ENCODE measurements at places on chromosomes 3 and 15. TPM values are rescaled to one million over a fixed set of nuclear protein-coding genes. Genes with fewer than 3 reads are reported as not detected.

Gene ACOX2
- not detected for polyA plus RNA-seq

Gene DNASE1L3
- polyA plus RNA-seq: not detected

Gene LYZL4
- polyA plus RNA-seq: not detected

- no peak for DNase-seq
- no peak overlapping the region for H3K4me3 ChIP-seq
- no peaks in the 10 kb centered on the region for H3K36me3 ChIP-seq
- H3K4me1 ChIP-seq: no peaks in the 10 kb centered on the region
- no peak overlapping the region for H3K27ac ChIP-seq
Measured at GRCh38 chr3:115876876-115877614, 253.7 kb downstream of the GAP43 start.

Gene CEP70
- polyA plus RNA-seq: 7.5 TPM

Gene C15orf62
- 0.12 TPM for polyA plus RNA-seq

- H3K27ac ChIP-seq: no peak overlapping the region
- DNase-seq: no peak
- no peaks in the 10 kb centered on the region for H3K27me3 ChIP-seq
- H3K4me3 ChIP-seq: no peak overlapping the region
- H3K36me3 ChIP-seq: peaks cover 21% of the 10 kb centered on the region
Measured at GRCh38 chr3:128282380-128283196, 129.3 kb downstream of the EEFSEC start.

Gene STAG1
- polyA plus RNA-seq: 14.6 TPM

Gene RPP25
- 3.1 TPM for polyA plus RNA-seq

- no peak for DNase-seq
- no peaks in the 10 kb centered on the region for H3K27me3 ChIP-seq
- H3K36me3 ChIP-seq: no peaks in the 10 kb centered on the region
Measured at GRCh38 chr3:56926243-56926946, 124.6 kb upstream of the ARHGEF3 start.

GRCh38 chr15:59303633-59304032 is 69.0 kb downstream of the MYO1E start:
- no peak for DNase-seq
- H3K4me1 ChIP-seq: peaks cover 54% of the 10 kb centered on the region
- H3K36me3 ChIP-seq: no peaks in the 10 kb centered on the region
- H3K27me3 ChIP-seq: peaks cover 4% of the 10 kb centered on the region
- H3K27ac ChIP-seq: peak overlapping the region; percentile 74
- H3K4me3 ChIP-seq: peak overlapping the region; percentile 29

DNA sequence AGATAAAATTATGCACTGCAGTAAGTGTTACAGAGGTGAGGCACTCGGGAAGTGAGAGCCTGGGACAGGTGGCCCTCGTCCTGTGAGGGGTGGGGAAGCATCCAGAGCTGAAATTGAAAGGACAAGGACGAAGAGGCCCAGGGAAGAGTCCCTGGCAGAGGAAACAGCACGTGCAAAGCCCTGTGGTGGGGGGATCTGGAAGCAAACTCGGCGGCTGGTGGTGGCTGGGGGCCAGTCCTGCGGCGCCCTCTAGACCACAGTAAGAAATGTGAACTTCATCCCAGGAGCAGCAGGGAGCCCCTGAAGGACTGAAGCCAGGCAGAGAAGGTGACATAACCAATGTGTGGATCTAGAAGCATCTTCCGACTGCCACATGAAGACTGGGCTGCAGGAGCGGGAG is 42.8 kb downstream of the GRIP2 start:
- peaks cover 1% of the 10 kb centered on the region for H3K36me3 ChIP-seq
- H3K4me3 ChIP-seq: no peak overlapping the region
- no peak for DNase-seq
- peaks cover 14% of the 10 kb centered on the region for H3K27me3 ChIP-seq
- H3K27ac ChIP-seq: no peak overlapping the region

GRCh38 chr3:30597131-30597768 is 9.2 kb upstream of the TGFBR2 start:
- H3K4me3 ChIP-seq: no peak overlapping the region
- H3K27me3 ChIP-seq: no peaks in the 10 kb centered on the region
- DNase-seq: no peak
- H3K27ac ChIP-seq: no peak overlapping the region
- H3K4me1 ChIP-seq: no peaks in the 10 kb centered on the region
- H3K36me3 ChIP-seq: no peaks in the 10 kb centered on the region

GRCh38 chr3:56453011-56453410 is 15.3 kb downstream of the ERC2 start:
- H3K27ac ChIP-seq: no peak overlapping the region
- no peaks in the 10 kb centered on the region for H3K36me3 ChIP-seq
- no peaks in the 10 kb centered on the region for H3K4me1 ChIP-seq
- no peak overlapping the region for H3K4me3 ChIP-seq

DNA sequence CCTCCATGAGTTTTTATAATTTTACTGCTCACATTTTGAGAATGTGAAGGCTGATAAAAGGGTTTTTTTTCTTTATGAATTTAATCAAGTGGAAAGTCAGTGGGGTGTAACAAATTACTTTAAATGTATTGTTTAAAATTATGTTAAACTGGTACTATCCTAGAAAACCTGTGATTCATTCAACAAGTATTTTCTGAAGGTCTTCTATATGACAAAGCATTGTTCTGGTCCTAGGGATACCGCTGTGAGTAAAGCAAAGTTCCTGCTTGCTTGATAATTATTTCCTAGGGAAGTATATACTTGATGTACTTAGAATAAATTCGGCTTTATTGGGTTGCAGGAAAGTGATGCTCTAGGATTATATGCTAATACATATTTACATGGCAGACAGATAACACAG is 152.8 kb upstream of the GOLGA6L4 start:
- DNase-seq: no peak
- no peak overlapping the region for H3K4me3 ChIP-seq
- no peak overlapping the region for H3K27ac ChIP-seq
- H3K36me3 ChIP-seq: no peaks in the 10 kb centered on the region
- peaks cover 29% of the 10 kb centered on the region for H3K27me3 ChIP-seq

DNA sequence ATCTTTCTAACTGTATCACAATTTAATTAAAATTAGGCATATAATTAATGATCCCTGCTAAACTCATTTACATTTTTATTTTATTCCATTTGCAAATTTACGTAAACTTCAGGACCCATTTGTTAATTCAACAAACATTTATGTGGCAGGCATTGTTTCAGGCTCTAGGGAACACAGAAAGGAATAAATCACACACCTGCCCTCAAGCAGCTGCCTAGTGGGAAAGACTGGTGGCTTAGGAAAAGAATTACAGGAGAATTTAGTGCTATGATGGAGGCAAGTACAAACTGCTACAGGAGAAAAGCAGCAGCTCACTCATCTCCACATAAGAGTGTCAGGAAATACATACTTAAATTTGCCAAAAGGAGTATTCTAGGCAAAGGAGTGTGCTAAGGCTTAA is 11.2 kb downstream of the CBLB start:
- DNase-seq: no peak
- peaks cover 72% of the 10 kb centered on the region for H3K4me1 ChIP-seq
- peaks cover 4% of the 10 kb centered on the region for H3K27me3 ChIP-seq
- peak overlapping the region; percentile 33 for H3K4me3 ChIP-seq
- peaks cover 17% of the 10 kb centered on the region for H3K36me3 ChIP-seq

DNA sequence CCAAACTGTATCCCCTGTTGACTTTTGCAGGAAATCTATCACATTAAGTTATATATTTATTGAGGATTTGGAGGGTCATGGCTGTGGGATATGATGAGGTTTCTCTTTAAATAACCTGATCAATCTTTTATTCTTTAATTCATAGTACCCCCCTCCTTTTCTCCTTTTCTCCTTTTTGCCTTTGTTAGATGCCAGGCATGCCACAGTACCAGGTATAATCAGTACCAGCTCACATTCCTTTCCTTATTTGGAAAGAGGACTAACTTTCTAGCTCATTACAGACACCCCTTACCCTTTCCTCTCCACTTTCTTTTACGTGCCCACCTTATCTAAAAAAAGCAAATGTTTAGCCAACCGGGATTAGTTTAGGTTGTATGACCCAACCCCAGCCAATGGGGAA is 326.4 kb upstream of the NAALADL2 start:
- H3K4me1 ChIP-seq: no peaks in the 10 kb centered on the region
- no peaks in the 10 kb centered on the region for H3K27me3 ChIP-seq
- H3K27ac ChIP-seq: no peak overlapping the region
- H3K36me3 ChIP-seq: no peaks in the 10 kb centered on the region

GRCh38 chr15:87916208-87916607 is 340.3 kb downstream of the NTRK3 start:
- no peaks in the 10 kb centered on the region for H3K36me3 ChIP-seq
- no peaks in the 10 kb centered on the region for H3K4me1 ChIP-seq
- no peak for DNase-seq
- no peak overlapping the region for H3K27ac ChIP-seq

DNA sequence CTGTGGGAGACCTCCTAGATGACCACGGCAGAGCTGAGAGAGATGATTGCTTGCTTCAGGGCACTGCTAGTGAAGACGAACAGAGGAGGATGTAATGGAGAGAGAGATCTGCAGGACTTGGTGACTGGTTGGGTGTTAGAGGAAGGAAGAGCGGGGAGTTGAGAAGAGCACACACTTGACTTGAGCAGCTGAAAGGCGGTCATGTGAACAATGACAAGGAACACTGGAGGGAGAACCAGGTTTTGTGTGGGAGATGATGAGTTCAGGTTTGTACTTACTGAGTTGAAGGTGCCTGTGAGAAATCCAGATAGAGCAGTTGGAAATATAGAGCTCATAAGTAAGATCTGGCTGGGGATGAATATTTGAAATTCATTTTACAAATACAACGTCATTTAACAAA is 40.3 kb downstream of the CDAN1 start:
- peaks cover 12% of the 10 kb centered on the region for H3K36me3 ChIP-seq
- DNase-seq: no peak
- H3K27me3 ChIP-seq: no peaks in the 10 kb centered on the region
- H3K4me1 ChIP-seq: peaks cover 3% of the 10 kb centered on the region

Gene TMIE
- not detected for polyA plus RNA-seq

DNA sequence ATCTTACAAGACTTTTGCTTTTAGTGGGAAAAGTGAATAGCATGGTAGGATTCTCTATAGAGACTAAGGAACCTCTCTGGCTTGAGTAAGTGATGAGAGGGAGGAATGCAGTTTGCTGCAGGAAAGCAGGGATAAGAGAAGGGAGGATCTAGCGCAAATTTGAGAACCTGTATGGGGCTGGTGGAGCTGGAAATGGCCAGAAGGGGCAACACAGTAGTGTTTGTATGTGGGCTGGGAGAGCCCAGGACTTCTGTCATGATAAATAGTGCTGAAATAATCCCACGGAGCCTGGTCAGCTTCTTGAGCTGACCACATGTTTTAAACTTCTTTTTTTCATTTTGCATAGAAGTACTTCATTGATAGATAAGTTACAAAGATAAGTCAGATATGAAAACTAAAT is 11.2 kb upstream of the SHC4 start:
- H3K36me3 ChIP-seq: no peaks in the 10 kb centered on the region
- no peak overlapping the region for H3K4me3 ChIP-seq
- H3K27ac ChIP-seq: no peak overlapping the region

GRCh38 chr15:63615935-63616334 is 18.7 kb downstream of the FBXL22 start:
- peak overlapping the region; percentile 37 for H3K27ac ChIP-seq
- DNase-seq: no peak

- no peaks in the 10 kb centered on the region for H3K36me3 ChIP-seq
- no peaks in the 10 kb centered on the region for H3K4me1 ChIP-seq
- no peak overlapping the region for H3K4me3 ChIP-seq
- H3K27ac ChIP-seq: no peak overlapping the region
- H3K27me3 ChIP-seq: peaks cover 2% of the 10 kb centered on the region
Measured at GRCh38 chr15:48059791-48060190, 61.0 kb upstream of the SLC24A5 start.

DNA sequence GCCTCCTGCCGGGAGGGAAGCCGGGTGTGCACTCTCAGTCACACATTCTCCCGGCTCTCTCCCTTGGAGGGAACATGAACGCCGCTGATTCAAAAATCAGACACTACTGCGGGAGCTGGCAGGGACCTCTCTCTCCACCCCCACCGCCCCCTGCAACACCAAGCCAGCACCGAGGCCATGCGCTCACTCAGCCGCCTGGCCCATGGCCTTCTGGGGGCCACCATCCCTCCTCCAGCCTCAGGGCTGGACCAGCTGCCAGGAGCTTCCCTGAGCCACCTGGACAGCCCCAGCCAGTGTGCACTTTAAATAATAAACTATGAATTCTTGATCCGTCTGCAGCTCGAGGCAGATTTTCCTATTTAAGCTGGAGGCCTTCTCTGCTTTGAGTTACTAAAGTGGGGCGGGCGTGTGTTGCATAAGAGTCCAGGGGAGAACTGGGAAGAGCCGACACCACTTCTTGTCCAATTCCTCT is 30.6 kb downstream of the ADAMTS17 start:
- no peak overlapping the region for H3K27ac ChIP-seq
- H3K27me3 ChIP-seq: peaks cover 3% of the 10 kb centered on the region
- no peaks in the 10 kb centered on the region for H3K36me3 ChIP-seq
- no peak overlapping the region for H3K4me3 ChIP-seq
- no peak for DNase-seq

Gene GATA2
- not detected for polyA plus RNA-seq

Gene MORC1
- polyA plus RNA-seq: not detected

DNA sequence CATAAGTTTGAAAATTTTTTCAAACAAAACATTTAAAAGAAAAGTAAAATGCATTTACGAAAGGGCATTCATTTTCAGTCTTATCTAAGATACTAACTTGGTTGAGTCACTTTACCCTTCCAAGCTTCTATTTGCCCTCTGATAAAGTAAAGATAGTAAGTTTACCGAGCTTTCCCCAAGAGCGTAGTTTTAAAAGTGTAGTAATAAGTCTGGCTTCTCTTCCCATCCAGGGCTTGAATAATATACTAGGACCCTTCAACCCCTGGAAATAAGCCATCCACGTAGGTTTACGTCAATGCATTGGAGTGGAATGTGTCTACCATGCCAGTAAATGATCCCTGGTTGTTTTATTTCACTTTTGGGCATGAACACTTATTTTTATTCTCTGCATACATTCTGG is 608.3 kb downstream of the NTRK3 start:
- no peak overlapping the region for H3K4me3 ChIP-seq
- no peaks in the 10 kb centered on the region for H3K27me3 ChIP-seq
- H3K4me1 ChIP-seq: no peaks in the 10 kb centered on the region
- H3K27ac ChIP-seq: no peak overlapping the region

- no peak overlapping the region for H3K27ac ChIP-seq
- no peak for DNase-seq
- no peaks in the 10 kb centered on the region for H3K36me3 ChIP-seq
- no peak overlapping the region for H3K4me3 ChIP-seq
- no peaks in the 10 kb centered on the region for H3K4me1 ChIP-seq
Measured at GRCh38 chr15:93210995-93211394, 122.0 kb upstream of the RGMA start.

- peak overlapping the region; percentile 50 for H3K4me3 ChIP-seq
- peak overlapping the region; percentile 63 for H3K27ac ChIP-seq
- peaks cover 54% of the 10 kb centered on the region for H3K4me1 ChIP-seq
- no peak for DNase-seq
- peaks cover 37% of the 10 kb centered on the region for H3K36me3 ChIP-seq
- peaks cover 10% of the 10 kb centered on the region for H3K27me3 ChIP-seq
Measured at GRCh38 chr3:14127516-14128161, 2.8 kb downstream of the TMEM43 start.

- no peak for DNase-seq
- no peak overlapping the region for H3K27ac ChIP-seq
- H3K36me3 ChIP-seq: no peaks in the 10 kb centered on the region
- no peak overlapping the region for H3K4me3 ChIP-seq
- H3K27me3 ChIP-seq: peaks cover 2% of the 10 kb centered on the region
- no peaks in the 10 kb centered on the region for H3K4me1 ChIP-seq
Measured at GRCh38 chr3:53616321-53616720, 121.9 kb downstream of the CACNA1D start.

GRCh38 chr3:88369767-88370166 is 220.0 kb downstream of the C3orf38 start:
- no peak overlapping the region for H3K4me3 ChIP-seq
- no peaks in the 10 kb centered on the region for H3K27me3 ChIP-seq
- H3K36me3 ChIP-seq: no peaks in the 10 kb centered on the region
- H3K4me1 ChIP-seq: no peaks in the 10 kb centered on the region
- DNase-seq: no peak

Gene ZNF80
- polyA plus RNA-seq: 2.0 TPM

Measured in immature natural killer cell (primary cell).